Stimulated activated CD4-positive, alpha-beta T cell treated with anti-CD3 and anti-CD28 coated beads, Interleukin-12 subunit alpha, Interleukin-12 subunit beta, amount 100 ng/mL, for 48 hours (primary cell): ENCODE measurements at places on chromosomes 6 and 20.

DNA sequence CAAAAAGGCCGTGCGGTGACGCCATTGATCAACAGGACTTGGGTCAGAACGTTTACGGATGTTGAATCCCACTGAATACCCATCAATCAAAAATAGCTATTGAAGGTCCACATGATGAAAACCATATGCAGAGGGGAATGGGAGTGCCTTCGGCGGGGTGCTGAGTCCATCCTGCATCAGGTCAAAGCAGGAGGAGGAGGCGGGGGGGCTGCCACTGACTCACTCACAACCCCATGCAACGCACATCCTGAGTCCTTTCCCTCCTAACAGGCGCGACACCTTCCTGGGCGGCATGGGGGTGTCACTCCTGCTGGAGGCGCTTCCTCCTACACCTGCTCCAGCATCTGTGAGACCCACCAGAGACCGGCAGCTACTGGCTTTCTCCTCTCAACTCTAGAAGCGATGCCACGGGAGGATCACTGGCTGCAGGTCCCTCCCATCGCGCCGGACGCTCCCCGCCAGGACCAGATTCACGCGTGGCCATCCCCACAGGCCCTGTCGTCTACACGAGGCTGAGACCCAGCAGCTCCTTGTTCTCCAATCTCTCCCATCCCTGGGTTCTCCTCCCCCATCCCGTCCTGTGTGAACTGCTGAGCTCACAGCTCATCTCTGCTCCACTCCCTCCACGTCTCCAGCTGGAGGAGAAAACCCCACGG lies 170.6 kb upstream of the THBS2 start:
- no peak for DNase-seq

GRCh38 chr6:149168968-149169367 lies 148.5 kb upstream of the TAB2 start:
- DNase-seq = no peak

DNA sequence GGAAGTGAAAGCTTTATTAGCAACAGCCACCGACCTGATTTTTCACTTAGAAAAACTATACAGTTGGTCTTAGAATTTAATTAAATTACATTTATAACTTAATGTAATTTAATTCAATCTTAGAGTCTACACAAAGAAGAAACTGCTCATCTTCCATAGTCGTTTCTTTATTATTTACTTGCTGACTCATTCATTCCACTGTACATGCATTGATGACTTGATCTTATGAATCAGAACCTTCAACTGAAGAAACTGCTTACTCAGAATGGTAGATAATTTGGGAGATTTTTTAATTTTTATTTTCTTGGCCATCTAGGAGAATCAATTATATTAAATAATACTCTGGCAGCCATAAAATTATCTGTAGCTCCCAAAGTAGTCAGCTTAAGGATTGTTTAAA lies 1021.6 kb upstream of the FLRT3 start:
- no peak for DNase-seq

DNA sequence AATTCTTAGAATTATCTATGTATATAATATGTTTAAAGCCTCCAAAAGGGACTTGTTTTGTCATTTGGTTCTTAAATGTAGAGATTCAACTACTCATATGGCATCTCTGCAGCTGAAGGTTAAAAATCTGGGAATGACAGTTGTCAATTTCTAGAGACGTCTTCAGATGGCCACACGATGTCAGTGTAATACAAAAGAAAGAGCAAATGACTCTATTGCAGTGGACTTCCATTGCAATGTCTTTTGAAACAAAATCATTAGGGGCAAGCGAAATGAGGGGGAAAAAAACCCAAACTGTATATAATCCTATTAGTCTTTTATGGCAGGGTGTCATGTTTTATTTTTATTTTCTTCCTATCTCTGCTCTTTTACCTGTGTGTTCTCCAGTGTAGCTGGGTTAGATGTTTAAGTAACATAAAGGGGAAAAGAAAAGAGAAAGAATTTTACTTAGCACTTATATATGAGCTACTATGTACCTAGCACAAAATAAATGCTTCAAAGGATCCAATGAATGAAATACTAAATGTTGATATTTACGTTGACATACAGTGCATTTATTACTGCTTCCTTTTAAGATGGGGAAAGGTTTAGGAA lies 26.2 kb downstream of the CCN2 start:
- no peak for DNase-seq

- DNase-seq = no peak
These were observed 8.1 kb downstream of the CFAP61 start for GRCh38 chr20:20060234-20060998.

- no peak for DNase-seq
These were observed 15.0 kb downstream of the RWDD1 start for GRCh38 chr6:116586276-116586675.

GRCh38 chr20:57505979-57506378 lies 19.0 kb downstream of the CTCFL start:
- DNase-seq = no peak

GRCh38 chr6:153108315-153108714 lies 22.8 kb downstream of the RGS17 start:
- DNase-seq = no peak

GRCh38 chr6:30267423-30267822 lies 54.2 kb upstream of the TRIM26 start:
- DNase-seq = no peak

- no peak for DNase-seq
These were observed 49.5 kb downstream of the SLC35D3 start for GRCh38 chr6:136971609-136972008.

DNA sequence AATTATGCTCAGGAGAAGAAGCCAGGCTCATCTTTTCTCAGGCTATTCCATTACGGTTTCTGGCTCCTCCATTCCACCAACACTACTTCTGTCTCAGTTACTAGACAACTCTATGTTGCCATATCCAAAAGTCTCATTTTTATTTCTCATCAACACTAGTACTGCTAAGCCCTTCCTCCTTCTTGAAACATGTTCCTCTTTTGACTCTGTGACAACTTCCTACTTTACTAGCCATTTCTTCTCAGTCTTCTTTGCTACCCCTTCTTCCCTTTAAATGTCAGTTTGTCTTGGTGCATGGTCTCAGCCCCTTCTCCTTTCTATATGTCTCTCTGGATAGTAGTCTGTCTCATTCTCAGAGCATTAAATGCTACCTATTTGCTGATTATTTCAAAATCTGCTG lies 7.1 kb upstream of the ADGRG6 start:
- DNase-seq = no peak

GRCh38 chr20:51460569-51461265 lies 81.8 kb downstream of the NFATC2 start:
- DNase-seq = no peak

DNA sequence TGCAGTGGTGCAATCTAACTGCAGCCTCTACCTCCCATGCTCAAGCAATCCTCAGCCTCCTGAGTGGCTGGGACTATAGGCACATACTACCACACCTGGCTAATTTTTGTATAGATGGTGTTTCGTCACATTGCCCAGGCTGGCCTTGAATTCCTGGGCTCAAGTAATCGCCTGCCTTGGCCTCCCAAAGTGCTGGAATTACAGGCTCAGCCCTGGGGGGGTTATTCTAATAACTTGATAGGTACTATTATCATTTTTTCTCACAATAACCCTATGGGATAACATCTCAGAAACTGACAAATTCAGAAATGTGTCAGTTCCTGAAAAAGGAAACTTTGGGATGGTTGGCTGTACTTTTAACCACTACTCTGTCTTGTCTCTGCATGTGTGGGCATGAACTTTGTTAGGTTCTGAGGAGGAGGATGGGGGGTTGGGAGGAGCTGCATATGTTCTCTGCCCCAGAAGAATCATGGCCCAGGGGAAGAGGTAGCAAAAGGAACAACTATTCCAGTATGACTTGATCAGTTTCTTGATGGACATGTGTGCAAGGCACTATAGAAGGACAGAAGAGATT lies 169.9 kb downstream of the CARMIL1 start:
- no peak for DNase-seq

DNA sequence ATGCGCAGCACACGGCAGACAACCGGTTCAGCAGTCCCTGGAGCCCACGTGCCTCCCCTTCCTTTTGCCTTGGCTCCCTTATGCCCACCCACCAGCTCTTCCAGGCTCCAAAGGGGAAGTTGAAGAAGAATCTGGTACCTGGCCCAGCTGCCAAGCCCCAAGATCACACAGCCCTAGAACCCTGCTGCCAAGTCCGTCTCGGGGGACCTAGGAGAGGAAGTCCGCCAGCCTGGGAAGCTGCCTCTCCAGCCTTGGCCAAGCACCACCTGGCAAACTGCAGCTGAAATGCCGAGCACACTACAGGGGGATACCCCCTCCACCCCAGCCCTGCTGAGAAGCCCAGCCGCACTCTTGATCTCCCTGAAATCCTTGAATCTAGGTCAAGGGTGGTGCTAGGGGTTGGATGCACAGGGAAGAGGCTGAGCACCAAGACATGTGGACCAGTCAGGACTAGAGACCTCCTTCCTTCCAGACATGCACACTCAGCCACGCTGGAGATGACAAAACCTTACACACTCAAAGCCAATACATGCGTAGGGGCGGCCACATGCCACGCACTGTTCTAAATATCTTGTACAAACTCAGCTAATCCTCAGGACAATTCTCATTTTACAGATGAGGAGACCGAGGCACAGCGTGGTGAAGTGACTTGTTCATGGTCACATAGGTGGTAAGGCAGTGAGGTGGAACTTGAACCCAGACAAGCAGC lies 124.1 kb downstream of the PREX1 start:
- no peak for DNase-seq

GRCh38 chr6:110421749-110422443 lies 6.5 kb upstream of the DDO start:
- no peak for DNase-seq

- no peak for DNase-seq
These were observed 77.3 kb downstream of the EDN1 start for GRCh38 chr6:12367412-12367811.

GRCh38 chr6:131782764-131783163 lies 25.1 kb upstream of the ENPP1 start:
- DNase-seq = no peak

DNA sequence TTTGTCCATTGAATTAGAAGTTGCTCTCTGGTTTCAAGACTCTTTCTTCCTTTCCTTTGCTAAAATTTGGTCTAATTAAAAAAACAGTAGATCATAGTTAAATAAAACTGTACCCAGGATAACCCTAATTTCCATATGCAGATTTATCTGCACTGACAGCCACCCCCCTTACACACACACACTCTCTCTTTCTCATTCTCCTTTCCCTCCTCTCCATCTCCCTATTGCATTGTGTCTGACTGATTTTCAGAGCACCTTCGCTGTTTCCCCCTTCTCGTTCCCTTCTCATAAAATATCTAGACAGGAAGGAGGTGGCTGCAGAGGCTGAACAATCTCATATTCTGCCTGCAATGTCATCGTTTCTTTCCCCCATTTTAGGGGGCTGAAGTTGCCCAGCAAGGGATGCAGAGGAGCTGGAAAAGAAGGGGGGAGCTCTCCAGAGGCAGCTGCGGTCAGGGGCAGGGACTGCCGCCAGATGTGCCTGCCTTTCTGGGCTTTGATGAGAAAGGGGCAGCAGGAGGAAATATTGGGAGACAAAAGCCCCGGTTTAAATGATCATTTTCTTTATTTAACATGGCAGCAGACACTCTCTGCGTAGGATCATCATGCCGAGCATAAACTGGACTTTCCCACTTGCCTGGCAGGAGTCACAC lies 22.5 kb upstream of the MMS22L start:
- DNase-seq = no peak

- DNase-seq = no peak
These were observed 112.5 kb downstream of the EDN3 start for GRCh38 chr20:59412875-59413284.

GRCh38 chr6:168951217-168951616 lies 302.4 kb downstream of the THBS2 start:
- no peak for DNase-seq

- peak; percentile 23 for DNase-seq
These were observed 538 bp upstream of the ZFP64 start for GRCh38 chr20:52191916-52192718.

- no peak for DNase-seq
These were observed 2.5 kb upstream of the HEY2 start for GRCh38 chr6:125746731-125747588.

GRCh38 chr6:89482126-89482525 lies 49.2 kb downstream of the ANKRD6 start:
- DNase-seq = no peak

GRCh38 chr6:16735014-16735413 lies 26.2 kb downstream of the ATXN1 start:
- no peak for DNase-seq

DNA sequence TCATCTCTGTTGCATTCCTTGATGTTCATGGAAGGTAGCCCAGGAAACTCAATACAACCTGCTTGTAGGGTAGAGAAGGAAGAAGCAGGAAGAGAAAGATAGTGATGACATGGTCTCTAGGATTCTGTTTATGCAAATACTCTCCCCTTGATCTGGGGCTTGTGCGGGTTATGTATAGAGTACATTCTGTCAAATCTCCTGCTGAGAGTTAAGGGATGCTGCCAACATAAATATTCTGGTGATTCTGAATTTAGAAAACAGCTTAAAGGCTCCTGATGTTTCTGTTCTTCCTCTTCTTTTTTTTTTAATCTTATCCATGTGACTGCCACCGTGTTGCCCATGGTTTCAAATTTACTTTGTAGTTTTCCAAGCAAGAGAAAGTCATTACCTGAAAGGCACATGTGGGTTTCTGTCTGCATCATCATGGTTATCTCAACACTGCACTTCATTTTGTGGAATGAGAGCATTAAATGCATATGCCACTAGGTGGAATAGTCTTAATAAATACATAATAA lies 150.6 kb downstream of the RPS12 start:
- DNase-seq = no peak

DNA sequence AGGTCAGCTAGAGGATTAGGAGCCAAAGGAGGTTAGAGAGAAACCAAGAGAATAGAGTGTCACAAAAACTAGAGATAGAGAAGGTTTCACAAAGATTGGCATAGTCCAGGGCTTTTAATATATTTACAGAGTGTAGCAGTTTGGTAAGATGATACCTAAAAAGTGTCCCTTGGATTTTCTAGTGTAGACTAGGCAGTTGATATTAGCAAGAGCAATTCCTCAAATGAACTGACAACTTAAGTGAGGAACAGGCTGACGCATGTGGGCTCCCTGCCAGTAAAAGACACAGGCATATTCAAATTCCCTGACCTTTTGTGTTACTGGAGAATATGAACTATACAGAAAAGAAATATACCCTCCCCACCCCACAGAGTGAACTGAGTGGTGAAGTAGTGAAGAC lies 40.1 kb downstream of the VTA1 start:
- no peak for DNase-seq

GRCh38 chr20:61460261-61461052 lies 208.4 kb downstream of the CDH4 start:
- DNase-seq = no peak

DNA sequence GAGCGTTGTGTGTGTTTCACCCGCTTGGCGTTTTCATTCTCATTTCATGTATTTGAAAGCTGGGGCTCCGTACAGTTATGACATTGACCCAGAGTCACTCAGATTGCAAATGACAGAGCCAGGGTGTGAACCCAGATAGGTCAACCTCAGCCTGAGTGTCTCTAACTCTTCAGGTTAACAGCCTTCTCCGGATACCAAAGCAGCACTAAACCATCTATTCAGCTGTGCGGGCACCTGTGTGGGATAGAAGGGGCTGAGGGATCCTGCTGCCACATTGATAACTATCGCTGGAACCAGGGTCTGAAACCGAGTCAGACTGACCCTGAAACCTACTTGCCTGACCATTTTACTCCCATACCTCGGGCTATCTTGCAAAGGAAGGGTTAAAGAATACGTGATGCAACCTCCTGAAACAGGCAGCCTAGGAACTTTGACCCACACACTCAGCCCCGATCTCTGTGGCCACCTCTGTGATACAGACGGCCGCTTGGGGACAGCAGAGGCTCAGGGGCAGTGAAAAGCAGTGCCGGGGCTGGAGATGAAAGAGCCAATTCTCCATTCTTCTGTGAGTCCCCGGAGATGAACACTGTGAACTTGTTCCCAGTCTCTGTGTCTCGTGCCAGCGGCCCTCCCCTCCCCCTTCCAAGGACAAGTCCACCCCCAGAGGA lies 233.5 kb upstream of the QKI start:
- DNase-seq = no peak
